ENCODE measurements at places on chromosomes 2 and 18.

DNA sequence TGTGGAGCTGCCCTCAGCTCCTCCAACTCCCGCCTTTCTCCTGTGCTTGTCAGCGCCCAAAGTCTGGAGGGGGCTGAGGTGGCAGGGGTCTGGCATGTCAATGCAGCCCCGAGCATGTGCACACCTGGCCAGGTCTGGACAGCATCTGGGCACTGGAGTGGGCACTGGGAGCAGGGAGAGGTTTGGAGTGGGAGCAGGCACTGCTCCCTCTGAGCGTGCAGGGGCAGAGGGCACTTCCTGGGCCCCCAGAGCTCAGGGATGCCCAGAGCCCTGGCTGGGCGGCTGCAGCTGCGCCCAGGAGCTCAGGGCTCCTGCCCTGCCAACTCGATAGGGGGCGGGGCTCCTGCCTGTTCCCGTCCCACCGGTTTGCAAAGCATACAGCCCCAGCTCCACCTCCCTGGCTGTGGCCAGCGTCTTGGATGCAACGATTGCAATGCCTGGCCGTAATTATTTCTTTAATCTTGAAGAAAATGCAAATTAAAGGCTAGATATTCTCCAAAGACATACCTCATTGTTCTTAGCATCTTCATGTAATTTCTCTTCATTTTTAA, 57.4 kb upstream of the LDAH start:
- no peak for DNase-seq

DNA sequence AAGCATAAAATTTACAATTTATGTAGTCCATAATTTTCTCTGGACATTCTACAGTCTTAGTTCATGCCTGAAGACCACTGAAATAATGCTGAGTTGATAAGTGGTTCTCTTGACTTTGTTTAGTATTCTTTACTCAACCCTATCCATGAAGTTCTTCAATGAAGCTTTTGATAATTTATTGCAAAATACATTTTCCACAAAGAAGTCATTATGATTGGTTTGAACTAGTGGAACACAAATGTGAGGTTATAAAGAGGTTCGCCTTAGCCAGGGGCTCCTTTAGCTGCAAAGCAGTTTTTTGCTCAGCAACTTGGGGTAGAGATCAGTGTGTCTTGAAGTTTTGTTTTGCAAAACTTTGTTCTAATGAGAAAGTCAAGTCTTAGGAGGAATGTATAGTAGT, 5.9 kb downstream of the BCL2L11 start:
- no peak for DNase-seq

GRCh38 chr2:205586626-205587025, 95.7 kb upstream of the NRP2 start:
- DNase-seq: no peak

DNA sequence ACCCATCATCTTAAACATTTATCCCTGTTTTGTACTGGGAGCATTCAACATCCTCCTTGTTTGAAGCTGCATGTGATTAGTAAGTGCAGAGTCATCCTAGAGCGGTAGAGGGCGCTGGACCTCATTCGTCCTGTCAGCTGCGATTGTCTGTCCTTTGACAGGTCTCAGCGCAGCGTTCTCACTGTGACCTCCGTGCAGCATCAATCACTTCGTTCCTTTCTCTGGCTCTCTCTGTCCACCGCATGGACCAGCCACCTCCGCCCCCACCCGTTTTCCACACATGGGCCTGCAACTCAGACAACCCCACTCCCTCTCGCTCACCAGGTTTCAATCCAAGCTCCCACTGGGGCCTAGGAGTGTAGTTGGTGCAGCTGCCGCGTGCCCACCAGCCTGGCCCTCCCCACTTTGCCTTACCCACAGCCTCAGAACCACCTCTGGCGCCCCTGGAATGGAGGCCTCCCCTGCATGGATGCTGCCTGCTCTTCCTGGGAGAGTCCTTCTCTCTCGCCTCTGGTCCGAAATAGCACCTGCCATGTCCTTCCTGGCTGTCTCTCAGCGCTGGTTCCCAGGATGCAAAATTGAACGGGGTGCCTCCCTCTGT, 90.5 kb downstream of the NDUFA10 start:
- DNase-seq: peak; percentile 73

- DNase-seq: no peak
Observed at GRCh38 chr2:202196727-202197126, 41.7 kb downstream of the SUMO1 start.

GRCh38 chr18:61738488-61738887, 154.3 kb downstream of the RNF152 start:
- DNase-seq: no peak

- no peak for DNase-seq
Observed at GRCh38 chr2:38549851-38550250, 52.9 kb downstream of the HNRNPLL start.

DNA sequence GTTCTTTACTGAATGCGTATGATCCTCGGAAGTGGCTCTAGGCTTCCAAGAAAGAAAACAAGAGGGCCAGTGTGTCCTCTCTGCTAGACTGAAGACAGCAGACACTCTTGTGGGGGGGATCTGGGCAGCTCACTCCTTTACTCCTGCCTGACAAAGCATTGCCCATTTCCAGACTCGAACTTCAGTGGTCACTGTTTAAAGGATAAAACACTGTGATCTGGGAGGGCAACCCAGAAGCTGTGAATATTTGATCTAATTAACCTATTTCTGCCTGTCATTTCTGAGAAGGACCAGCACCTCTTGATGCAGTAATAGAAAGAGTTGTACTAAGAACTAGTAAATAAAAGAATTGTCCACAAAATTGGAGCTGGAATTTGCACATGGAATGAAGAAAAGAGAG, 24.5 kb upstream of the CCDC68 start:
- no peak for DNase-seq

DNA sequence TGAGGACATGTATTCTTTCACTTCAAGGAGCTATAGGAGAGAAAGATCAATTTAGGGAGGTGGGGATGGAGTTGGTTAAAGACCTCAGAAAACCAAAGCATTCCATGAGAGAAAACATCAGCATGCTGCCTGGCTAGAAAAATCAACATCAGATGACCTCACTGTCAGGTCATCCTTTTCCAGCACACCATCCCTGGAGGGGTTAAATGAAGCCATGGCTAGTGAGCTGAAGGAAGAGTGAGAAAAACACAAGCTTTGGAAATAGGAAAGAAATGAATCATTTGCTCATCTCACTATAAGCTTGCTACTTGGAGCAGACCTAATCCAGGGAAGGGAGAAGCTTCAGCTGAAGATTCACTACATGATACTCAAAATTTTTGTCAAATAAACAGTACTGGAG, 109.5 kb upstream of the ITGB6 start:
- DNase-seq: no peak

DNA sequence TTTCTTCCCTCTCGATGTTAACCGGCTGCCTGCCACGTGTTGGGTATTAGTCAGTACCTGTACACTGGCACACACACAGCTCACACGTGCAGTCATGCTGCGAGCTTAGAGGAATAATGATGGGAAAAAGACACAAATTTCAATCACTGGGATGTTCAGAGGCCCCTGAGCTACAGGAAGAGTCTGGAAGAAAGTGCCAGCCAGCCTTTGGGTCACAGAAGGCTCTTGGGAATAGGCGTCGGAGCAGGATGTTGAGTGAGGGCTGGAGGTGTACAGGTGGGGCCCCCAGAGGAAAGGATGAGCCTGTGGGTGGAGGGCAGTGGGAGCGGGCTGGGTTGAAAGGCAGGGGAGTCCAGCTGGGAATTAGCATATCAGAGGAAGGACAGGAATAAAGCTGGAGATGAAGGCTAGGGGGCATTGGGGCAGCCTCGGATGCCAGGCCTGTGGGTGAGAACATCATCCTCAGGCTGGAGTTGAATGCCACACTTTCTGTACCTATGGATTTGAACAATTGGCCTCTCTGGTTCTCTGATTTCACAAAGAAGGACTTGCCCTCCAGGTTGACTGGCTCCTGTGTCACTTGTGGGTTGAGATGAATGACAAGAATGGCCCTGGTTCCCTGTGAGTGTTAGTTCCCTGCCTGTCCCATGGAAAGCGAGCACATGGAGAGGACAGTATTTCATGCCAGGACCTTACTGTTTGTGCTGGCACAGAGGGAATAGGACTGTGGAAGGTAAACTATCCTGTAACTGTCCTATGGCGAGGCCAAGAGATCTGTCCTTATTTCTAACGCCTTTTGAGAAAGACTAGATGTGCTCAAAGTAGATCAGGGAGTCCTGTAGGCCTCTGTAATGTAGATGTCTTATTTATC, 40.6 kb downstream of the GREB1 start:
- DNase-seq: no peak

- DNase-seq: no peak
Observed at GRCh38 chr18:10128921-10129501, 215.2 kb downstream of the VAPA start.

DNA sequence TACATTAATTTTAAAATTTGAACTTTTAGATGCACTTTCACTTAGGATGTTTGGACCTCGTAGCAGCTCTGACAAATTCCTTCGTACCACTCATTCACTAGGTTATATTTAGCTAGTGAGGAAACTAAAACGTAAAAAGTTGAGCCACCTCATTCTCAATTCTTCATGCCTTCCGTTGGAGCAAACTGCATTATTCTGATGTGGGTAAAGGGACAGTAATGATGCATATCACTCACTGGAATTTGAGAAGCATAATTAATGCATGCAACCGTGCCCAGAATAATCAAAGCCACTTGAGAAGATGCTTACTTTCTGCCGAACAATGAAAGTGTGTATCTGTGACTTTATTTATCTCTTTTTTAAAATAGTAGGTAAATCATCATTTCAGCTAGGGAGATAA, 2.2 kb downstream of the CNOT9 start:
- DNase-seq: no peak

DNA sequence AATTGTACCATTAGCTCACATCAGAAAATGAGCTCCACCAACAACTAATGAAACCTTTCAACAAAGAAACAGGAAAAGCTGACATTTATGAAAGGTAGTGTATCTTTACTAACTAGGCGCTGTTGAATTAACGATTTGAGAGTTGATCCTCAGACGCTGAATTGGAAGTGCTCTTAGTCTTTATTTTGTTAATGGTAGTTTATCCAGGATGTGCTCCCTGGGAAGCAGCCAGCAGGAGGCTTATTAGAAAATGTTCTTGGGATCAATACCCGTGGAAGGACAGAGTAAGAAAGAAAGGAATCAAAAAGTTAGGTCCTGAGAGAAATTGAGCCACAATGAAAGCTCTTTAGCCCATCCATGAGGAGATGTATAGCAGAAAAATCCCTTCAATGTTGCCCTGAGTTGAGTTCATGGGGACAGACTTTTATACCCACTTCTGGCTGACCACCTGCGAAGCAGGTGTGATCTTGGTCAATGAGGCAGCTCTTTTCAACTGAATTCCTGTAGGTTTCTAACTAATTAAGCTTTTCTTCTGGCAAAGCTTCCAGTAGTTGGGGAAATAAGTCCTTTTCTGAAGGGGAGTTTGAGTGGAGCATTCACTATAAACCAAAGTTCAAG, 492.6 kb upstream of the REG3G start:
- DNase-seq: no peak

GRCh38 chr18:13165636-13166423, 52.7 kb upstream of the LDLRAD4 start:
- peak; percentile 34 for DNase-seq

DNA sequence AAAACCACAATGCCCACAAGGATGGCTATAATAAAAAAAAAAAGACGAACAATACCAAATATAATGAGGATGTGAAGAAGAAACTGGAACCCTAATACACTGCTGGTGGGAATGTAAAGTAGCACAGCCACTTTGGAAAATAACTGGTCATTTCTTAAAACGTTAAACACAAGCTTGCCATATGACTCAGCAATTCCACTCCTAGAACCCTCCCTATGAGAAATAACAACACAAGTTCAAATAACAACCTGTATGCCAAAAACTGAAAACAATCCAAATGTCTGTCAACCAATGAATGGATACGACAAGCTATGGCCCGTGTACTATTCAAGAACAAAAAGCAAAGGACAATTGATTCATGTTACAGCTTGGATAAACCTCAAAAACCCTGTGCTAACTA, 7.0 kb upstream of the ALPK2 start:
- no peak for DNase-seq

DNA sequence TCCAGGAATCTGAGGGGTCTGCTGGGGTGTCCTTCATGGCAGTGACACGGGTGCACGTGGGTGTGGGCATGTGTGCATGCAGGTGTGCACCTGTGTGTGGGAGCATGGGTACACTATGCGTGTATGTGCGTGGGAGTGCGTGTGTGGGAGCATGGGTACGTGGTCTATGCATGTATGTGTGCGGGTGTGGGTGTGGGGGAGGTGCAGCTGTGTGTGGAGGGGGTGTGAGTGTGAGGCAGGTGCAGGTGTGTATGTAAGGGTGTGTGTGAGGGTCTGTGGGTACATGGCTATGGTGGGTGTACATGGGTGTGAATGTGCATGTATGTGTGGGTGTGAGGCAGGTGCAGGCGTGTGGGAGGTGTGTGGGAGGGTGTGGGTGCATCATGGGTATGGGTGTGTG, 36.3 kb downstream of the EIPR1 start:
- no peak for DNase-seq

GRCh38 chr2:18473241-18474181, 86.9 kb downstream of the RDH14 start:
- DNase-seq: no peak

- DNase-seq: no peak
Observed at GRCh38 chr2:233152541-233152940, 92.4 kb downstream of the INPP5D start.

- DNase-seq: no peak
Observed at GRCh38 chr18:80196528-80197320, 50.6 kb downstream of the PARD6G start.

- DNase-seq: peak; percentile 51
Observed at GRCh38 chr18:36095936-36096519, 28.7 kb upstream of the RPRD1A start.

DNA sequence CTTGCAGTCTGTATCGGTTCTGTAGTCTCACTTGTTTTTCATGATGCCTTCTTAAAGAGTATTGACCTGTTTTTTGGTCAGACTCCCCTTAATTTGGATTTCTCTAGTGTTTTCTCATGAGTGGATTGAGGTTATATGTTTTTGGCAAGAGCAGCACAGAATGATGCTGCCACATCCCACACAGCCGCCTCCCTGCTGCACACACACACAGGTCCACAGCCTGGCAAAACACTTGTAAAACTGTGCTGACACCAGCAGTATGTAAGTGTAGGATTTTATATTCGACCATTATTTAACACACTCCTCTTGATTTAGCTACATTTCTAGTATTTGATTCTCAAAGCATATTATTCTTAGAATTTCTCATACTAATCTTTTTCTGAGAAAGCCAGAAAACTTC, 68.1 kb downstream of the ITGB1BP1 start:
- no peak for DNase-seq

DNA sequence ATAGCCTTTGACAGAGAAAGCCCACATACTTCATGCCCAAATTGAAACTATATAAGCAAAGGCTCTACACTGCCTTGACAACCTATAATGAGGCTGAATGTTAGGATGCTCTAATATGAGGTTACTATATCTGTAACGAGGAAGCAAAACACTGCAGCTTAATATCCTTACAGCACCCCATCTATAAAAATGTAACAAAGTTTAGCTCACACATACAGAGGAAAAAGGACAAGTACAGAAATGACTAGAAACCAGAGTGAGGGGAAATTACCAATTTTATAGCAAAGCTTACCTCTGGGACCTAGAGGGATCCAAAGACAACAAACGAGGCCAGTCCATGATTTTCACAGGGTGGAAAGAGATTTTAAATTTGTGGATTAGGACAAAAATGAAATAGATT, 138.5 kb downstream of the COL4A4 start:
- DNase-seq: no peak
